ENCODE measurements at places on chromosomes 5 and 9.

DNA sequence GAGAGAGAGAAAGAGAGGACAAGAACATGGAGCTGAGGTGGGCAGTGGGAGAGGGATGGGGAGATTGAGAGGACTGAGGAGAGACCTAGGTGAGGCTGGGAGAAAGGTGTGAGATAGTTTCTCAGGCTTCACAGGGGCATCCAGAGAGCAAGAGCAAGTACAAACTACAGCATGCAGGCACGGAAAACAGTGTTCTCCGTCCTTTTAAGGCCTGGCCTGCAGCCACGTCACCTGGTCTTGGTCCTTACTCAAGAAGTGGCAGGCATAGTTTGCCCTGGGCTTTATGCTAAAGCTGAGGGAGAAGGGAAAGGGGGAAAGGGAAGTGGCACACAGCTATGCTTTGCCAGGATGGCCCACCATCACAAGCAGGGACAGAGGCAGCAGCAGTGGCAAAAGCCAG lies 65.7 kb downstream of the SIL1 start:
- H3K27ac ChIP-seq, result peak overlapping the region; percentile 97
- DNase-seq, result no peak
- no peak overlapping the region for H3K4me3 ChIP-seq
- no peaks in the 10 kb centered on the region for H3K36me3 ChIP-seq
- H3K4me1 ChIP-seq, result peaks cover 35% of the 10 kb centered on the region
- no peaks in the 10 kb centered on the region for H3K27me3 ChIP-seq

GRCh38 chr5:135887881-135888614 lies 7.6 kb downstream of the IL9 start:
- peaks cover 23% of the 10 kb centered on the region for H3K27me3 ChIP-seq
- no peak overlapping the region for H3K27ac ChIP-seq
- peaks cover 16% of the 10 kb centered on the region for H3K4me1 ChIP-seq
- no peak overlapping the region for H3K4me3 ChIP-seq

GRCh38 chr9:21450733-21451394 lies 10.6 kb downstream of the IFNA1 start:
- no peaks in the 10 kb centered on the region for H3K4me1 ChIP-seq
- H3K36me3 ChIP-seq, result no peaks in the 10 kb centered on the region
- peaks cover 40% of the 10 kb centered on the region for H3K27me3 ChIP-seq
- no peak overlapping the region for H3K4me3 ChIP-seq
- no peak overlapping the region for H3K27ac ChIP-seq

- H3K27ac ChIP-seq, result peak overlapping the region; percentile 19
- DNase-seq, result no peak
- H3K36me3 ChIP-seq, result peaks cover 2% of the 10 kb centered on the region
- peaks cover 9% of the 10 kb centered on the region for H3K4me1 ChIP-seq
- no peak overlapping the region for H3K4me3 ChIP-seq
Observed at GRCh38 chr9:99485459-99485858, 263.4 kb downstream of the SEC61B start.

GRCh38 chr5:15384581-15384980 lies 115.4 kb upstream of the FBXL7 start:
- peaks cover 2% of the 10 kb centered on the region for H3K36me3 ChIP-seq
- H3K27me3 ChIP-seq, result peaks cover 24% of the 10 kb centered on the region
- peak; percentile 84 for DNase-seq
- no peak overlapping the region for H3K27ac ChIP-seq
- H3K4me1 ChIP-seq, result no peaks in the 10 kb centered on the region

Measured in chondrocyte (in vitro differentiated cells).